ENCODE measurements at places on chromosomes 2 and 18.
A peak's percentile ranks its signal among the peaks of the same experiment; 100 is the strongest.

DNA sequence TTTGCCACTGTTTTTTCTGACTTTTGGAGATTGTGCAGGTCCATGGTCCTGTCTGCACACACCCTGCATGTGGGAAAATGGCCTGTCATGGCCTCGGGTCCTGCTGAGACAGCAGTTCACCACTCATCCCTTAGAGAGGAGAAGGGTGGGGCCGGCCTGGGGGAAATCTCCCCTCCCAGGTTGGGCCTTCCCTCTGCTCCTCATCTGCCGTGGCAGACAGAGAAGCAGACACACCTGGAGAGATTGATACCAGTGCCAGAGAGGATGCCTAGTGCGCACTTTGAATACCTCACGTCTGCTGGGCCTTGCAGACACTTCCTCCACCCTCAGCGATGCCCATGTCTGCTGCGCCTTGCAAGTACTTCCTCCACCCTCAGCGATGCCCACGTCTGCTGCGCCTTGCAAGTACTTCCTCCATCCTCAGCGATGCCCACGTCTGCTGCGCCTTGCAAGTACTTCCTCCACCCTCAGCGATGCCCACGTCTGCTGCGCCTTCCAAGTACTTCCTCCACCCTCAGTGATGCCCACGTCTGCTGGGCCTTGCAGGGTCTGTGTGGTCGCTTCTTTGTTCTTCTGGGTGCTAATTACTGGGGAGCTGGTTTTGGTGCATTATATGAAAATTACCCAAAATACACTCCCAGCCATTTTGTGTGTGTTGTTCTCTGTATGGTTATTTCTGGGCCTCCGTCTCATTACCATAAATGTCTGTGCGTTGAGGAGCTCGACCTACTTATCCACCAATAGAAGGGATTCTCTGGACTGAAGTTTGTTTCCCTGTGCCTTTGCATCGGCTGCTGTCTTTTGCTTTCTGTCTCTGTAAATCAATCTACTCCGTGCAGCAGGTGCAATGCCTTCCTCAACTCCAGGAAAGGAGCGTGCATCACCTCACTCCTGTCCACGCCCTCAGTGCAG is 186.9 kb upstream of the PXDN start:
- no peak for DNase-seq

- no peak for DNase-seq
Measured at GRCh38 chr2:65199166-65199565, 28.5 kb upstream of the ACTR2 start.

DNA sequence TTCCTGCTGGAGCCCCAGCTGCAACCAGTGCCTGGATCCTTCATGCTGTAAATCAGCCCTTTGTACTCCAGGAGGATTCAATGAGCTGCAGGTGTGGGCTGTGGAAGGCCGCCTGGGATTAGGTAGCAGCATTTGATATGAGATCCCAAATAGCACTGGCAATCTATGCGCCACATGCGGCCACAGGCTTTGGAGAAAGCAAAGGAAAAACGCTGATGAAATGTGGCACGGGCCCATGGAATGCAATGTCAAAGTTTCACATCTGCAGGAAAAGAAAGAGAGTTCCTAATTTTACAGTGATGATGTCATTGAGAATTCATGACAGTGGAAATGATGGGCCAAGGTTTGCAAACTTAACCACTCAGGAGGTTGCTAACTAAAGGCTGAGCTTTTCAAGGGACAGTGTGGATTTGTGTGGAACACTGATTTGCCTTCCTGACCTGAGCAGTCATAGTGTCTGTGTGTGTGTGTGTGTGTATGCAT is 216.4 kb upstream of the OSR1 start:
- DNase-seq, result no peak

GRCh38 chr2:122980671-122981070 is 1044.4 kb upstream of the CNTNAP5 start:
- no peak for DNase-seq

DNA sequence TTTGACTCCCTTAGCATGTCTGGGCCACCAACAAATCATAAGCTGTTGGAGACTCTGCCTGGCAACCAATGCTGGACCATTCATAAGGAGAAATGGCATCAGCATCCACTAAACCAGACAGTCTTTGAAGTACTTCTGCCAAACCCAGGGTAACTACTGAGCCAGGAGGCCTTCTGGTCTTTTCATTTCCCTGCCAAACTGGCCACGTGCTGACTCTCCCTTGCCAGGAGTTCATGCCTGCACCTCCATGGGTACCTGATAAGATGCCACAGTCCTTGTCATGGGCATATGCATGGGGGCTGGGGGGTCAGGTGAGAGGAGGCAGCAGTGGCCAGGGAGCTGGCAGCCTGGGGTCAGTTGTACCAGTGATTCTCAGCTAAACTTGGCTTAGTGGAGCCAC is 34.2 kb upstream of the DAPL1 start:
- no peak for DNase-seq

GRCh38 chr2:34204560-34204959 is 605.5 kb upstream of the FAM98A start:
- no peak for DNase-seq

DNA sequence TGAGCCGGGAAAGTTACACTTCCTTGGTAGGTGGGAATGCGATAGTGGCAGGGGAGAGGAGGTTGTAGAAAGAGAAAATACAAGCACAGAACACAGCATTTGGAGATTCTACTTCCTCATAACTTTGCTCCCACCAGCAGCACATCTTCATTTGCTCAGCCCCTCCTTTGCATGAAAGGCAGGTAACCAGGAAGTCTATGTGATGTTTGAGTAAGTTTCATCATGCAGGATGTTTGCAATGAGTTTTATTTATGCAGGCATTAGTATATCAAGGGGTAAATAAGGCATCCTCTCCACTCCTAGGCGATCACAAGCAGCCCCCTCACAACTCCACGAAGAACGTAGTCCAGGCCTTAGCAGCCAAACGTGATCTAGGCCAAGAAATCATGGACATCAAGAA is 5.0 kb downstream of the RNF152 start:
- DNase-seq, result no peak

DNA sequence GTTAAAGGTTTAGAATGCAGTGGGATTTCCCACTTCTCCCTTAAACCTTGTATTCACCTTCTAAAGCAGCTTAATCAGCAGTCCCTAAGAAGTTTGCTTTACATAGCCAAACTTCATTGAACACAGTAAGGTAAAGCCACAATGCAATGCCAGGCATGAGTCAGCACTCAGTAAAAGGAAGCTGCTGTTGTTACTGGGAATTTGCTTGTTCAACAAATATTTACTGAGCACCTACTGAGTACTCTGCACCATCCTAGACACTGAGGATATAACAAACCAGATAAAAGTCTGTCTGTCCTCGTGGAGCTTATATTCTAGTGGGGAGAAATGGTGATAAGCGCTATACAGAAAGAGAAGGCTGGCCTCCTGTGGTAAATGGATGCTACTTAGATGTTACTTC is 162.7 kb downstream of the PKP4 start:
- no peak for DNase-seq

DNA sequence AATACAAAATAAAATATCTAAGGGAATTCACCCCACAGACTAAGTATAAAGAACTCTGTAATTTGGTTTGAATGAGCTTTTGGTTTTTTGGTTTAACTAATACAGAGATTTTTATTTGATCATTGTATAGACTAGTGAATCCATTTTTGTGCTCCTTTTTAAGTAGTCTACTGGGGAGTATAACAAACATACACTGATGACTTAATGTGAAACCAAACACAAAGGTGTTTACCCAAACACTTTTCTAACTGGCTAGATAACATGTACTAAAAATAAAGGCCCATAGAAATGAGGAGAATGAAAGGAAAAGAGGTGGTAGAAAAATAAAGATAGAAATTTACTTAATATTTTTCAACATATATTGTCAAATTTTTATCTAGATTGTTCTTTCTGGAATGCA is 146.0 kb downstream of the NRXN1 start:
- no peak for DNase-seq

- peak; percentile 51 for DNase-seq
Measured at GRCh38 chr2:241882091-241882625, 12.6 kb downstream of the RTP5 start.

DNA sequence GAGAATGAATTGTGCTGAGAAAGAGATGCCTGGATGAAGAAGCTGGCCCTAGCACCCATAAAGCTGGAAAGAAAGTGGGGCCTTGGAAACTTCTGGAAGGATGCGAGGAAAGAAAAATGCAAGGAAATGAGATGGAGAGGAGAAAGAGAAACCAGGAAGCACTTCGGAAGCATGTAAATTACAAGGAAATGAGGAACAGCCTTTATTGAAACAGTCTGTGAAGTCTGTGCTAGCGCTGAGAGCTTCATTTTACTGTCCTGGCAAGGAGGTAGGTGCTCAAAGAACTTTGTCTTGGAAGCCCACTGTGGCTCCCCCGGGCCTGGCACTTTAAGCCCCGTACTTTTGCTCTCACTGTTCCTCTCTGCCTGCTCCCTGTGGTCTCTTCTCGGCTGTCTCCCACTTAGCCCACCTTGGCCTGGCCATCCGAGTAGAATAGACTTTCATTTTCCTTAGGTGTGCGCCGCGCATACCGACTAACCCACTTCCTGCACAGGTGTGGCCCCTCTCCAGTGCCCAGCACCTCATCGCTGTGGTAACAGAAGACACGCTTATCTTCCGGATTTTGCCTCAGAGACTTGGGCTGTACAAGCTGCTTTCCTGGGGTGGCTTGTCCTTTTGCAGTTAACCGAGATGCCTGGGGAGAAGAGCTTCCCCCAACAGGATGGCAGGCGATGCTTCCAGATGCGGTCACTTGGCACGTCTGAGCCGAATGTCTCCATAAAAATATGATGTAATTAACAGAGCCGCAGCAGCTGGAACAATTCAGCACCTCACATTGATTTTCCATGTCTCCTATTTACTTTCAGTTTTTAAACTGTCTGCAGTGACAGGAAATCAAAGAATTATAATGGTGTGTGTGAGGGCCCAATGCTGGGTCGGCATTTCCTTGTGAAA is 199.6 kb downstream of the HRH4 start:
- DNase-seq, result no peak

- no peak for DNase-seq
Measured at GRCh38 chr2:32901313-32901712, 45.4 kb upstream of the LTBP1 start.

GRCh38 chr2:237060534-237061312 is 25.0 kb upstream of the COPS8 start:
- DNase-seq, result peak; percentile 55

- DNase-seq, result no peak
Measured at GRCh38 chr2:135898234-135898786, 22.1 kb upstream of the MCM6 start.

GRCh38 chr2:172100080-172100934 is 2.4 kb downstream of the DLX2 start:
- DNase-seq, result peak; percentile 44

DNA sequence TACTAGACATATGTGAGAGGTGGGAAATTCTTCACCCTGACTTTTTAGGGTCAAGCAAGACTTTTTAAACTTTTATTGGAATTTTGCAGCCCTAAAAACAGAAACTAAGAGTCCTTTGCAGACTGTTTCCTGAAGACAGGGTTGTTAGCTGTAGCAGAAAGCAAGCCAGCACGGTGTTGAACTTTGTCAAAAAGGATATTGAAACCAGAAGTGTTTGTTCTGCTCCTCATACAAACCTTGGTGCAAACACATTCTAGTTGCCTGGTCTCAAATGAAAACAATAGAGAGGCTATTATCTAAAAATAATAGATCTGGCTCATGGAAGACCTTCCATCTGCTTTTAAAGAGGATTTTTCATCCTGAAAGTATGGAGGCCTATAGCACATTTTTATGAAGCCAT is 65.8 kb upstream of the IGFBP5 start:
- no peak for DNase-seq

DNA sequence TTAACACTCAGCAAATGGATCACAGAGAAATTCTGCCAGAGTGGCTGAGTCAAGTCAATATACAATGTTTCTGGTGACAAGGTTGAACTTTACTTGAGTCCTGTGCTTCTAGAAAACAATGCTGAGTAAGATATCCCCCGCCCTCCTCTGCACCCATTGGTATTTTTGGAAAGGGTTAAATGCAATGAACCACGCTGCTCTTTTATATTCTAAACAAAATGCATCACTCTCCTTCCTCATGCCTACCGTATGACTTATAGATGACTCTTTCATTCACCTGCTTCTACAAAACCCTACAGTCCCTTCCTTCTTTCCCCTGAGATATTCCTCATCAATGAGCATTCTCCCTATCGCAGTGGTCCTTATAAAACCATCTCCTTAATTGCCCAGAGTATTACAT is 168.8 kb downstream of the TXNL1 start:
- no peak for DNase-seq

- DNase-seq, result no peak
Measured at GRCh38 chr2:55926974-55927373, 3.4 kb upstream of the EFEMP1 start.

- no peak for DNase-seq
Measured at GRCh38 chr18:50053111-50053510, 141.8 kb downstream of the MYO5B start.

DNA sequence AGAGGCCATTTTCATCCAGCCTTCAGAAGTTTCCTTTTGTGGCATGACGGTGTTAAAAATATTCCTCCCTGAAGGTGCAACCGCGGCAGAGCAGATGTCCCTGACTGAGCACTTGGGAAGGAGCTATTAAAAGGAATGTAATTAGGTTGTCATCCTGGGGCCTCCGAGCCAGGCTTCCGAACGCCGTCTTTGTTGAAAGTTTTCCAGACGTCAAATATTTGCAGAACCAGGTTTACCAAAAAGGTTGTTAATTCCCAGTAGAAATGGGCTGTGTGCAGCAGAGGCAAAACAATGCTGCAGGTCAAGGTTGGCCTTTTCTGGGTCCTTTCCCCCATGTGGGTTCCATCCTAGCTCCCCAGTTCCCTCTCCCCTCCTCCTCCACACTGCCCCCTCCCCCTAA is 110.0 kb upstream of the STPG4 start:
- peak; percentile 37 for DNase-seq

DNA sequence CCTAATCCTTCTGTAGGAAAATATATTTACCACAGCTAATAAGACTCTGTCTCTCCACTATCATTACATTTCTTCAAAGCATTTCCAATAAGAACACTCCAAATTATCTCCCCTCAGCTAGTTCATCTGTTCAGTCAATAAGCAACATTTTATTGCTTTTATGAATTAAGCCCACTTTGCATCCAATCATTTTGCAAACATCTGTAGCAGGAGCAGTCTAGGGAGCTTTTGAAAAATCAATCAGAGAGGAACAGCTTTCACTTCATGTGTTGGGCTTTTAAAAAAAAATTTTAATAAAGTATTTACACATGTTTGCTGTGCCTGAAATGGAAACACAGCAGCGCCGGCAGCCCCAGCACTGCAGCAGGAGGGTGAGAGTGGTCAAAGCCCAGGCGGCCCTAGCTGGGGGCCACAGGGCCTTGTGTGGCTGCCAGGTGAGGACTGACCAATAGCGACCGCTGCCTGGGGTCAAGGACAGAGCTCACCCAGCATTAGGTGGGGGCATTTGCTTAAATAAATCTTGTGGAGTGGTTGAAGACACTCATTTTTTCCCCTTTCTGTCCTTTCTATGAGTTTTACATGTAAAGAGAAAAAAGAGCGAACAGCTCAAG is 250.7 kb downstream of the RNF144A start:
- DNase-seq, result no peak

DNA sequence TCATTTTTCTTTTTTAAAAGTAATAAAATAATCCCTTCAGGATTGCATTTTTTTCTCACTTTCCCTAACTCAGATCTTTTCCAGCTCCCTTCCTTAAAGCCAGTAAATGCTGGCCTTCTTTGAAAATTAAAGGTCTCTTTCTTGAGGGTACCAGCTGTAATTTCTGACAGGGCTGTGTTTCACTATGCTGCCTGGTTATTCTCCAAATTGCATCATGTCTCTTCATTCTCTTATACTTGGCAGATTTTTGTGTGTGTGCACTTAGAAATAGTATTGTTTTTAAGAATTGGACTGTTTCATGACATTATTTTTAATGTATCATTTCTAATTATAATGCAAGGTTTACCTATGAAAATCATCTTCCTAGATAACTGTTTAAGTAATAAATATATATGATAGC is 72.0 kb upstream of the EPB41L5 start:
- DNase-seq, result no peak

All from Caco-2 (cell line).